Right renal cortex interstitium (tissue), 3 donors: ENCODE measurements at places on chromosomes 13 and 19.

DNA sequence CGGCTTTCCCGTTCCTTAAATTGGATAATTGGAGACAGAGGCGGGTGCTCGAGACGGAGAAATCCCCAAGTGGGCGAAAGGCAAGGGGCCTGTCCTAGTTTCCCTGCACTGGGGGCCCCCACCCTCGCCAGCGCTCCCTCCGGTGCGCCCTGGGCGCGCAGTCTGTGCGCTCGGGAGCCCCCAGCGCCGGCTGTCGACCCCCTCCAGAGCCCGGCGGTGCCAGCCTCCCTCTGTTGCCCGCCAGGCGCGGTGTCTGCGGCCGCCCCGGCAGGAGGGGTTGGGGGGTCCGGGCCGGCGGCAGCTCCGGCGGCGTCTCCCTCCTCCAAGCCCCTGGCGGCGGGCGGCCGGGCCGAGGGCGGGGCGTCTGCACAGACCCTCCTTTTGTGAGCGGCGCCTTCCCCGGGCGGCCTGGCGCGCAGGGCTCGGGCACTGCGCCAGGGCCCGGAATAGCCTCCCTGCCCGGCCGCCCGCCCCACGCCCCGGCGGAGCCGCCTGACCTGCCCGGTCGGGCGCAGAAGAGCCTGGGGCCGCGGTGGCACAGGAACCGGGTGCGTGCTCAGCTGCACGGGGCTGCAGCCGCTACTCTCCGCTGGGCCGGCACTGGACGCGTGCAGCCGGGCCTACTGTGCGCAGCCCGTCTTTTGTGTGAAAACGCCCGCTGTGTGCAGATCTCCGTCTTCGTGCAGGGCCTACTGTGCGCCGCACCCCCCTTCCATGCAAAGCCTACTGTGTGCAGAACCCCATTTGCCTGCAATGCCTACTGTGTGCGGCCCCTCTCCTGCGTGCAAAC lies 13.2 kb downstream of the GADD45B start:
- no peak for DNase-seq

- DNase-seq = no peak
Observed at GRCh38 chr19:18529782-18530181, 7.9 kb upstream of the ELL start.

DNA sequence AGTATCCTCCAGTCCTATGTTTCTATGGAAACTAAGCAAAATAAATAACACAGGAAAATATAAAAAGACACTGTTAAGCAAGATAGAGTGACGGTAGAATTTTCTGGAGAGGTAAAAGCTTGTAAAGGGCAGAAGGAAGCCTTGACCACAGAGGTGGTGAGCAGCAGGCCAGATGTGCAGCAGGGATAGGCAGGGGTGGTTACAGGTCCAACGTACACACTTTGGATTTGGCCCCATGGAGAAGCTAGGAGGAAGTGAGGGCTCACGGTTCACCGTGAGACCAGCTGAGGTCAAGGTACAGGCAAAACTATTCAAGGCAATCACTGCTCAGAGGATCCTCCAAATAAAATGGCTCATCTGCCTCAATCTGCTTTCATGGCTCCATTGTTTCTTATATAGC lies 242.8 kb downstream of the B3GLCT start:
- no peak for DNase-seq

DNA sequence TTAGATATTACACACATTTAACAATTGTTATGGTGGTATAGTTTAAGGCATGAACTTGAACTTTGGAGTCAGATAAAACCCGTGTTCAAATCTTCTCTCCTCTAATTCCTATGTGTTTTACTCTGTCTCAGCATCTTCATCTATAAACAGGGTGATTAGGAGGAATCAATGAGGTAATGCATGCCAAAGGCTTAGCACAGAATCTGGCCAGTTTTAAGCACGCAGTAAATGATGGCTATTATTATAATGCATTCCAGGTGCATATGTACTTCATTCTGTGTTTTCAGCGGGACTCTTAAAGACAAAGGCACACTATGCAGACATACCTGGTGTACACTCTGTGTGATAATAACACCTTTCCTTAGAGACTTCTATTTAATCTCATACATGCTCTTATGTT lies 88.0 kb upstream of the FRY start:
- no peak for DNase-seq

DNA sequence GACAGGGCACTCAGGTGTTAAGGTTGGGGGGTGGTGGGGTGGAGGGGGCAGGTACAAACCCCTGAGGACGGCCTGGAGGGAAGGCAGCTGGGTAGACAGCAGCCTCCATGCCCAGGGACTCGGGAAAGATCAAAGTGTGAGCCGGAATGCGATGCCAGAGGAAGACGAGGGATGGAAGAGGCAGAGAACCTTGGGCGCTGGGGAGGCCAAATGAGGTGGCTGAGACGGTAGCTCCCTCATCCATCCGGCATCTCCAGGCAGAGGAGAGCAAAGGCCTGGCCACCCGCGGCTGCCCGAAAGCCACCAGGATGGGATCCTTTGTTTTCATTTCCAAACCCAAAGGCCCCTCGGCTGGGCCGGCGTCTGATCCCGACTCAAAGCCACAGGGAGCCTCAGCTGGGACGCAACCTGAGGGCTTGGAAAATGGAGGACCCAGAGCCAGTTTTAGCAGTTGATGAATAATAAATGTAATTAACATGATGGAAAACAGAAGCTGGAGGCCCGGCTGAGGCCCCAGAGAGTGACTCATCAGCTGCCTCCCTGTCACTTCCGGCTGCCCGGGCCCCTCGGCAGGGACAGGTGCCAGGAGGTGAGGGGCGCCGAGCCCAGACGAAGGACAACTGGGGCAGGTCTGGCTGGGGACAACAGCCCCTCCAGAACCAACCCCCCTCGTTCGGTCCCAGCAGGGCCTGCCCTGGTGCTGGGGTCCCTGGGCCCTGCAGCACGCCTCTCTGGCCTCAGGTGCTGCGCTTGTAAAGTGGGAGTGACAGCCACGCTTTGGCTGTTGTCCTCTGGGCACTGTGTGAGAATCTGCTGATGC lies 61.6 kb downstream of the CEBPG start:
- DNase-seq = no peak

- no peak for DNase-seq
Observed at GRCh38 chr19:55179606-55180484, at the start of gene SYT5. TSS of gene SYT5 (minus strand) at chr19:55180289. CDS start at chr19:55179041, 1,248 bp downstream.

- no peak for DNase-seq
Observed at GRCh38 chr13:44938854-44939253, 50.4 kb downstream of the NUFIP1 start.

DNA sequence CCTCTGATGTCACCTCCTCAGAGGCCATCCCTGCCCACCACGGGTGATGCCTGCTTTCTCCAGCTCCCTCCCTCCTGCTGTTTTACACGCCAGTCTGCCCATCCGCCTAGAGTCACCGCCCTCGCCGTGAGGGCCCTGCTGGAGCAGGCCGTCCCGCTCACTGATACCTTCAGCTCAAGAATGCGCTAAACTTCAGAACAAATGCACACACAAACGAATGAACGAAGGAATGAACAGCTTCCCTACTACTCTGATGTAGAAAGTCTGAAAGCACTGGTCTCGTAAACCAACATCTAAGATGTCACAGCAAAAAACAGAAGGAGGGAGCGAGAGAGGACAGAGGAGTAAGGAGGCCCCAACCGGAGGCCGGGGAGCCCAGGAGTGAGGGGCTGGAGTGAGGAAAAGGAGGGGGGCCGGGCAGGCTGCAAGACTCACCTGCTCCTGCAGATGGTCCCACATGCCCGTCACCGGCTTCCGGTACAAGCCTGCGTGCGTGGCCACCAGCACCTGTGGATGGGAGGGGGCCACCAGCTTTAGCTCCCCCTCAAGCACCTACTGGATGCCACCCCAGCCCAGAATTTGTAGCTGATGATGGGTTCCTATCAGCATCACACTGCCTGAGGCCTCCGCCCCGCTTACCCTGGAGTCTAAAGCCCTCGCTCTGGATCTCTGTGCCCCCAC lies 4.0 kb downstream of the PNKP start:
- DNase-seq = no peak

DNA sequence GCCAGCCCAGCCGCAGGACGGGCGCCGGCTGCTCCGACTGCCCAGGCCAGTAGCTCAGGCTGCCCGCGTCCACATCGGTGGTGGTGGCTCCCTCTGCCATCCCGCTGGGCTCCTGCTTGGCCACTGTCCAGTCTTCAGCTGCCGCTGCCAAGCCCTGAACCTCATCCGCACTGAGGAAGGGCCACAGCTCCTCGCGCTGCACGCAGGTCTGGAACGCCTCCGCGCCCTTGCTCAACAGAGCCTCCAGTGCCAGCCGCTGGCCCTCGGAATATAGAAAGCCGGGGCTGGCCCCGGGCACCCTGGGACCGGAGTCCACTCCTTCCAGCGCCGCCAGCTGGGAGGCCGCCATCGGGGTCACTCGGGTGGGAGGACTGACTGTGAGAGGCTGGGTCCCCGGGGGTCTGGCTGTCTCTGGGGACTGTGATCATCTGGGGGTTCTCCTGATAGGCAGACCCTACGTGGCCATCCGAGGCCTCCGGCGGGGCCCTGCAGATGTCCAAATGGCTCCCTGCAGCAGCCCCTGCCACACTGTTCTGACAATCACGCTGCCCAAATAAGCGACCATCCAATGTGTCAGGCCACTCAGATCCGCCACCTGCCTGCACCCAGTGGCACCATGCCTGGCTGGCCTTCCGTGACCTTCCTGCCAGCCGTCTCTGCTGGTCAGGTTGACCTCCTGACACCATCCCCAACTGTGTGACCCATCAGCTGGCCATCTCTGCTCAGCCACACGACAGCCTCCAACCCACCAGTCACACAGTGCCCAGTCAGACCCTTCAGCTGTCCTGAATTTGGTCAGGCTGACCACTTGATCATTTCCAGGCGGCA lies 1.6 kb downstream of the FAM83E start:
- DNase-seq = no peak

- no peak for DNase-seq
Observed at GRCh38 chr13:32845952-32846950, 170.0 kb upstream of the KL start.

DNA sequence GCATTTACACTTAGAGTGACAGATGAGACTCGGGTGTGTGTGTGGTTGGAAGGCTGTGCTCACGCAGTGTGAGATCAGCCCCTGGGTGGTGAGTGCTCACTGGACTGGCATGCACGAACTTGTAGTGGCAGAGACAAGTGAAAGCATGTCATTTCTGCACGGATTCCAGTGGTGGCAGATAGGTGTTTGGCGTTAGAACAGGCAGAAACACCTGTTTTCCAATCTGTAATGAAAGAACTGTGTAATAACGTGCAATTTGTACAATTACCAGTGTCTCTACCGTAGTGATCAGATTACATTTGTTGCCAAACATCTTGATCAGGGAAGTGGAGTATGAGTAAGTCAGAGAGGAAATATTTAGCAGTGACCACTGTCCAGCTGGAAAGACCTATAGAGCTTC lies 8.2 kb downstream of the LAMP1 start:
- no peak for DNase-seq

GRCh38 chr13:33728271-33729037 lies 89.5 kb upstream of the RFC3 start:
- DNase-seq = no peak

DNA sequence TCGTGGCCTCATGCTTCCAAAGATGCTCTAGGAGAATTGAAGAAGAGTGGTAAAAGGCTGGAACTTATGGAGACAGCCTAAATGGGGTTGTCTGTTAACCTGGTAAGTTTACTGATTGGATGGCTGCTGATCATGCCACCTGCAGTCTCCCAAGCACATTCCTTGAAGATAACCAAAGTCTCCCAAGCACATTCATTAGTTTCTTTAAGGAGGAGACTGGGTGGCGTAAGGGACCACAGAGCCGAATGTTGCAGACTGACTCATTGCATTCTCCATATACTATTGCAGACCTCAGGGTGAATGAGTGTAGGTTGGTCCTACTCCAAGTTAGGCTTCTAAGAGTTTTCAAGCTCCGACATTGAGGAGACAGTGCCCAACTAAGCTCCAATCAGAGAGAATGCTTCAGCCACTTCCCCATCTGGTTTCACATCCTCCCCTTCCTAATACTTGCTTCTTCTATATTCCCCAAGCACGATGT lies at the start of gene IGFL3:
Gene IGFL3 (minus strand): TSS at position 51 of the 478 bp plus-strand sequence. CDS start 39 bp downstream, at position 12.
- DNase-seq = no peak

GRCh38 chr13:113948034-113948742 lies 25.7 kb downstream of the C13orf46 start:
- DNase-seq = no peak

GRCh38 chr13:71661921-71662320 lies 205.1 kb downstream of the DACH1 start:
- DNase-seq = no peak

GRCh38 chr13:88544836-88545235 lies 873.7 kb downstream of the SLITRK5 start:
- DNase-seq = no peak

DNA sequence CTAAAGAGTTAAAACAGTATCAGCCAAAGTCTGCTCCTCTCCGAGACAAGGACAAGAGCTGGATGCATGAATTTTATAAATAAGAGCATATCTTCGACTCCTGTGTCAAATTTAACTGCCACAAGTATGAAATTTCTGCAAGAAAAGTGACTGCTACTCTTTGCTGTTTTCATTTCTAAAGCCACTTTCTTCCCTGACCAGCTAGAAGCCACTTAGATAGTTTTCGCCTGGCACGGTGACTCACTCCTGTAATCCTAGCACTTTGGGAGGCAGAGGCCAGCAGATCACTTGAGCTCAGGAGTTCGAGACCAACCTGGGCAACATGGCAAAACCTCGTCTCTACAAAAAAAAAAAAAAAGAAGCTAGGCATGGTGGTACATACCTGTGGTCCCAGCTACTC lies 61.3 kb downstream of the ENOX1 start:
- DNase-seq = no peak

DNA sequence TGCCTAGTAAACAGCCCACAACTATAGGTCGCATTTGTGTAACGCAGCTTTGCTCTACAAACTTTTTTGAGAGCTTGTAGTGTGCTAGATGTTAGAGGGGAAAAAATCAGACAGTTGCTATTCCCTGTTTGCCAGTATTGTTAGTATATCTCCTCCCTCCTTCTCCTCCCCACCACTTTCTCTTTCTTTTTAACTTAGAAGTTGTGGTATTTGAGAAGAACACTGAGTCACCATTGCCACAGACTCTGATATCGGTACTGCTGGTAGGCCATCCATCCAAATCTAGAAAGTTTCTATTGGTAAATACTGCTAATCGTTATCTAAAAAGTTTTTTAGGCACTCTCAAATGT lies 666 bp downstream of the POMP start:
- no peak for DNase-seq
